ENCODE measurements at places on chromosomes 4 and X.
A peak's percentile ranks its signal among the peaks of the same experiment; 100 is the strongest.

DNA sequence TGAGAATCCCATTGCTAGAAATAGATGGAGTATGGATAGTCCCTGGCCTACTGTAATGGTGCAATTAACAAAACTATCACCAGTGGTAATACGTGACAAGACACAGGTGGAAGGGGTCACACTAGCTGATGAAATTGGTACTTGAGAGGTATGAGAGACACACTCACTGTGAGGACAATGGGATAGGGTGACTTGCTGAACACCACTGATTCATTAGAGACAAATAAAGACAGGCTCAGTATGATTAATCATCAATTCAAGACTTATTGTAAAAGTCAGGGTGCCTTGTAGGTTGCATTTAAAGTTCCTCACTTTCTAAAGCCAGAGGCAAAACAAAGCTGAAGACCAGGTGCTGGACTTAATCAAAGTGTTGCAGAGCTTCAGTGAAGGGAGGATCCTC is 361.6 kb upstream of the EMCN start:
- no peak for DNase-seq

DNA sequence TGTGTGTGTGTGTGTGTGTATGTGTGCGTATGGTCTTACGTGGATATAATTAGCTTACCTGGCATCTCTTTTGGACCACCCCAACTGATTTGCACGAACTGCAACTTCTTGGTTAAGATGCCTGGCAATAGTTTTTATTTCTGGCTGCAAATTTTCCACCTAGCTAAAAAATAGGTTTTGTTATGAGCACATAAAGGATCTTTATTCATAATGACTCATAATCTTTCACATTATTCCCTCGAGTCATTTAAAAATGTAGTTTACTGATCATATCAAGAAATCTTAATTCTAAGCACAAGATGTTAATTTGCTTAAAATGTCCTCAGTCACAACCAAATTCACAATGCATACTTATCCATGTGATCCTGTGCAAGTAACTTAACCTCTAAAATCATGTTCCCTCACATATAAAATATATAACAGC is 1.5 kb downstream of the COX18 start:
- no peak for DNase-seq

- peak; percentile 69 for DNase-seq
Measured at GRCh38 chrX:356385-357034, 30.2 kb downstream of the PPP2R3B start.

DNA sequence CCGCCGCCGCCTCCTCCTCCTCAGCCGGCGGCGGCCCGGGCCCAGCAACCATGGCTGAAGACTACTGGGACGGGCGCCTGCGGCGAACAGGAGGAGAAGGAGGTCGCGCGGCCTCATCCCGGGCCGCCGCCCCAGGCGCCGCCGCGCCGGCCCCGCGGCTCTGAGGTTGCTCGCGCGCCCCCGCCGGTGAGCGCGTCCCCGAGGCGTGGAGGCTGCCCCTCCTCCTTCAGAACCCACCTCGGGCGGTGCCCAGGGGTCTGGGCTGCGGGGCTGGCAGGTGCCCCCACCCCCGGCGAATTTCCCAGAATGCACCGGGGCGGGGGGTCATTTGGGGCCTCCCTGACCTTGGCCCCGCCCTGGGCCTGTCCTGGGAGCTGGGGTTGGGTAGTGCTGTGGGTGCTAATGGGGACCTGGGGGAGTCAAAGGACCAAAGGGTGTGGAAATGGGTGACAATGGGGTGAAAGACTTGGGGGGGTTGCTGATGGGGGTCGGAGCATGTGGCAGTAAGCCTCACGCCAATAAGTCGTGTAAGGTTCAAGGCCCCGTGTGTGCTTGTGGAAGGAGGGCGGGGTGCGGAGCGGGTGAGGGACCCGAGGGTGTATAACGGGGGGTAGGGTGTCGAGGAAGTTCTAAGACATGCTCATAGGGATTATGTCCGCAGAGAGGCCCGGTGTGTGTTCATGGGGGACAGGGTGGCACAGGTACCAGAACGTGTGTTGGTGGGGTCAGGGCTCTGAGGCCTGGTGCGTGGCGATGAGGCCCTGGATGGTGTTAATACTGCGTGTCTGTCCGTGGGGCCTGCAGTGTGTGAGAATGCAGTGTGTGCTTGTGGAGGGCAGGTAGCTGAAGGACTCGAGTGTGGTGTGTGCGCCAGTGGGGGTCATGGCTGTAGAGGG is 687 bp downstream of the CDK16 start:
- DNase-seq: peak; percentile 93

GRCh38 chr4:147480891-147481576 is at the start of gene EDNRA:
Gene EDNRA, plus strand, starts transcription at chr4:147481097. Its CDS starts 4,585 bp downstream, at chr4:147485682.
- no peak for DNase-seq

DNA sequence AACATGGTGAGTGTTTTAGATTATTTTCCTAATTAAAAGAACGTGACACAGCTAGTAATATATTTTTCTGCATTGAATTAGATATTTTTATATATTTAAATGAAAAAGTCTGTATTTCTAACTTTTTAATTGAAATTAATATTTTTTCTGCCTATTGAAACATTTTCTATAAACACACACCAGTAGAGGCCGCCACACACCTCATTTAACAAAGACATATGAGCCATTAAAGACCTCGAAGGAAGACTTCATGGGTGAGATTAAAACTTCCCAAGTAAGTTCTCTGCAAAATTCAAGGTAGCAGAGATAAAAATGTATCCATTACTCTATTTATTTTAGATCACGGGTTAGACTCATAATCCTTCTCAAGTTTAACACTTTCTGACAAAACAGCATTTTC is 8.3 kb downstream of the SLITRK2 start:
- no peak for DNase-seq

- DNase-seq: no peak
Measured at GRCh38 chrX:7318661-7319060, 170.7 kb upstream of the PUDP start.

DNA sequence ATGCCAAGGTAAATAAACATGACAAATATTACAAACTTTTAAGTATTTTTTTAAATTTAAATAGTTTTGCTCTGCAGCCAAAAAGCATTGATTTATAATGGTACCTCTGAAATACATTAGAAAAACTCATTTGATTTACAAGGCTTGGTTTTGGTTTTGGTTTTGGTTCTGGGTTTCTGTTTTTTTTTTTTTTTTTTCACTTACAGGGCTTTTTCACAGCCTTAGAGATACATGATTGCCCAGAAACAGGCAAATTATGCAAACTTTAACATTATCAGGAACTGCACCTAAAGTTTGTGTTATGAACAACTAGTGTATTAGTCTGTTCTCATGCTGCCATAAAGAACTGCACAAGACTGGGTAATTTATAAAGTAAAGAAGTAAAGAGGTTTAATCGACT is 196.4 kb upstream of the DDX53 start:
- no peak for DNase-seq

DNA sequence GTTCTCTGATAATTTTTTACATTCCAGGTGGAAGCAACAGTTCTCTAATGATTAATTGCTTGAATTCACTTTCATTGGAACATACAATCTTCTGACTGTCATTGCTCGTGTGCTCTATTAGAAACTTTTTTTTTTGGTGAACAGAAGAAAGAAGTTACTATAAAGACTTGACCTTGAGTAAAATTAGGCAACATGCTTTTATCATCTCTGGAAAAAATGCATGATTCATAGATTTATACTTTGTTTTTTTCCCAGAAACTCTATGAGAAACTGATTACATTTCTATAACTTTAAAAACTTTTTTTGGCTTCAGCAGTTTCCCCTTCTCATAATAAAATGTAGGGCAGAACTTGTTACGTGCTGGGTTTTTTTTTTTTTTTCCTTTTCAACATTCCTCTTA is 167.6 kb downstream of the ARHGAP10 start:
- DNase-seq: no peak

GRCh38 chr4:98574816-98575215 is 83.6 kb downstream of the TSPAN5 start:
- no peak for DNase-seq

DNA sequence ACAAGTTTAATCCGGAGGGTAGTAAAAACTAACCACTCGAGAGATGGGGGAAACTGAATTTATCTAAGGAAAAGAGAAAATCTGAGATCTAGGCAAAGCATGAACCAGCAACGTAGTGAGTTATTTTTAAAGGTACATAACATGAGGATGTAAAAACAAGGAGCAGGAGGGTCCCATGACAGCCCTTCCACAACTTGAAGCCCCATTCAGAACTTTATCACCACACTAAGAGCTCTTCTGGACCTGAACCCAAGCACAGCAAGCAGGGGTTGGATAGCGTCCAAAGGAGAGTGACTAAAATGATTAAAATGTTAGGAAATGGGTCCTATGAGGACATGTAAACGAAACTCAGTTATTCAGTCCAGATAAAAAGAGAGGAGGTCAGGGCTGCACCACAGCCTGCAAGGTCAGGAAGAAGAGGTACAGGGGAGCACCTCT is 16.2 kb downstream of the SH3RF1 start:
- no peak for DNase-seq

GRCh38 chr4:99540277-99540939 is 23.4 kb downstream of the TRMT10A start:
- DNase-seq: no peak

DNA sequence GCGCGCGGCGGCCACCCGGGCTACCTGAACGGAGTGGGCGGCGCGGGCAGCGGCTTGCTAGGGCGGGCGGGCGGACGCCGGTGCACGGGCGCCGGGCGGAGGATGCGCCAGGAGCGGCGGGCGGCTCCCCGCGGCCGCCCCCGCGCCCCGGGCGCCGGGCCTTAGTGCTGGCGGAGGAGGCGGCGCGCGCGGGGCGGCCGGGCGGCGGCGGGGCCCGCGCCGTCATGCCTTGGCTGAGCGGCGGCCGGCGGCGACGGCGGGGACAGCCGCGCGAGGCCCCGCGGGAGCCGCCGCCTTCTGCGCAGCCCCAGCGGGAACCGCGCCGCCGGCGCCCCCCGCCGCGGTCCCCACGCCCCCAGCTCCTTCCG is 48.2 kb downstream of the CLDN34 start:
- DNase-seq: no peak

DNA sequence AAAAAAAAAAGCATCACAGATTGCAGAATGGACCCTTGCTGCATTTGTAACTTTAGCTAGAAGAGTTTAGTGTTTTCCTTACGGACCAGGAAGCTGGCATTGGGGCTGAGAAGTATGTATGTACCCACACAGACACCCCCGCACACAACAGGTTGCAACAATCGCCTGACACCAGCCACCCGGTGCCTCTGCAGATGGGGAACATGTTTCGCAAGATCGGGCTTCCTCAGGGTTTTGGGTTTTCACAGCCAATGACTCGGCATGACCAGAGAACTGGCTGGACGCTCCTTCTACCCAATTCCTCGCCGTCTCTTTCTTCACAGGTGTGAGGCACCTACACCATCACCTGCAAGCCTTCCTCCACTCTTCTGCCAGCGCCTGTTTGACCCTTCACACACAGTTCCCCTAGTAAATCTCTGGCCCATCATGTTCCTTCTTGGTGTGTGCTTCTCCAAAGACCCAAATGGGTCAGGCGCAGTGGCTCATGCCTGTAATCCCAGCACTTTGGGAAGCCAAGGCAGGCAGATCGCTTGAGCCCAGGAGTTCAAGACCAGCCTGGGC is 70.4 kb downstream of the DHRSX start:
- DNase-seq: peak; percentile 81

DNA sequence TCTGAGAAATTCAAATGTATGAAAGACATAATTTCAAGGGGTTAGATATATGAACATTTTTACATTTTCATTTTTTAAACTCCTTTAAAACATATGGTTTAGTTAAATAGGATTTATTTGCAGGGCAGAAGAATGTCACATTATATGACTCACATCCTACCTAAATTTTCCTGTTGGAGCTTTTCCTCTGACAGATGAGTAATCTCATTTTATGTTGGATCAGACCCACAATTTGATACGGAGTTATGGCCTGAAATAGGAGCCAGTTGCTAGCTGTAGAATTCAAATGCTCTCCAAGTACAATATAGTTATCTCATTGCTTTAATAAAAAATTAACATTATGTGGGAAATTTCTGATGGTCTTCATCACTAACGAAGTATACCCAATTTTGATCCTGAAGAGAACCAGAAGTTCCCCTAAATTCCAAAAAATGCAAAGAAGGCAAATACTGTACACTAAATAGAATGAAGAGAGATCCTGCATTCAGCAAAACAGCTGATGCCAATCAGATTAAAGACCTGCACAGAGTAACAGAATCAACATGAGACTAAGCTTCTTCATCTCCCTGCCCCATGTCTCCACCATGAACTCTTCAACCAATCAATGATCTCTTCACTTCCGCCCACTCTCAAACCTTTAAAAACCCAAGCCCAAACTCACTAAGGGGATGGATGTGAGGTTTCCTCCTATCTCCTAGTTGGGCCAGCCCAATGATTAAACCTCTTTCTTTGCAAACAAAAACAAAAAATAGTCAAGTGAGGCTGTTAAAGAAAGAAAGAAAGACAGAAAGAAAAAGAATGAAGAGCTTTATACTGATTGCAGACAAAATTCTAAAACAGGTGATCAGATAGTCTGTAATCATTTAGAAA is 10.9 kb upstream of the EXOSC9 start:
- no peak for DNase-seq

GRCh38 chrX:153924149-153924861 is 1.8 kb downstream of the ARHGAP4 start:
- peak; percentile 88 for DNase-seq

- no peak for DNase-seq
Measured at GRCh38 chr4:186204686-186205085, 13.3 kb downstream of the CYP4V2 start.

DNA sequence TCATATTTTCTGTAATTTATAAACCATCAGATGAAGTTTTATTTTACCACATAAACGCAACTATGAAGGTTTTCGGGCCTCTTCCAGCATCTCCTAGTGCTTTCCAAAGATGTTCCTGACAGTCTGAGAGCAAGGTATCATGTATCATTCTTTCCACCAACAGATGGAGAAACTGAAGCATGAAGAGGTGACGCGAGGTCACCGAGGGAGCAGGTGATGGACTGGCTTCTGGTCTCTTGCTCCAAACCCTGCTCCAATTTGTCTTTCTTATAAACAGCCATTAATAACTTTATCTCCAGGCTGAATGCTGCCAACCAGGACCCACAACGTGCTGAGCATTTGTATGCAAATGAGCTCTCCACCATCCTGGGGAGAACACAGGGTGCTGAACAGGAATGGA is 86.3 kb upstream of the MAML3 start:
- no peak for DNase-seq

DNA sequence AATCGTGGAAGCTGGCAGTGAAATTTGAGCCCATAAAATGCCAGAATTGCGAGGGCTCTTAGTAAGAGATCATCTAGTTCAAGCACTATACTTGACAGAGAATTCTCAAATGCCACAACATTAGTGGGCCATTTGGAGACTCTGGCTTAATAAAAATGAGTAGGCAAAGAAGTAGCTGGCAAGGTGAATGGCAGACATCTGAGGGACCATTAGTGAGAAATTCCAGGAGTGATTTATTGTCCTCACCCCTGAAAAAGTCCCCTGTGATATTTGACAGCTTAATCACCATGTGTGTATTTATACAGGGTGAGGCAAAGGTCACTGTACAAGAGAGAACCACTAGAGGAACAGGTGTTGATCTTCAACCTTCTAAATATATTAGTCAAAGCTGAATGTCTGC is 207.5 kb downstream of the CHRDL1 start:
- no peak for DNase-seq

DNA sequence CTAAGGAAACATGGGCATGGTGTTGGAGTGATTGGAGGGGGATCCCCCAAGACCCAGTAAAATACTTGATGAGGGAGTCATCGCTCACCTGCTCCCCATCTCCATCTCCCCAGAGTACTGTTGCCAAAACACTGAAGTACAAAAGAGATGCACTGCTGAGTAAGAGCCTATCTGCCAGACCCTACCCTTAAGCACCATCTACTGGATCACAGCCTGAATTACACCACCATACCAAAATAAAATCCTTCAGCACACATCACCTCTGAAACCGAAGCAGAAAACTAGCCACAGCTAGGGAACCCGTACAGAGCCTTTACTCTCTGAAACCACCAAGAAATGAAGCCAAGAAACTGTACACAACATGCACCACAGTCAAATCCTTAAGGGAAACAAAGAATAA is 466.3 kb upstream of the ACTRT1 start:
- DNase-seq: no peak
